ENCODE measurements at places on chromosomes 3 and 15.

DNA sequence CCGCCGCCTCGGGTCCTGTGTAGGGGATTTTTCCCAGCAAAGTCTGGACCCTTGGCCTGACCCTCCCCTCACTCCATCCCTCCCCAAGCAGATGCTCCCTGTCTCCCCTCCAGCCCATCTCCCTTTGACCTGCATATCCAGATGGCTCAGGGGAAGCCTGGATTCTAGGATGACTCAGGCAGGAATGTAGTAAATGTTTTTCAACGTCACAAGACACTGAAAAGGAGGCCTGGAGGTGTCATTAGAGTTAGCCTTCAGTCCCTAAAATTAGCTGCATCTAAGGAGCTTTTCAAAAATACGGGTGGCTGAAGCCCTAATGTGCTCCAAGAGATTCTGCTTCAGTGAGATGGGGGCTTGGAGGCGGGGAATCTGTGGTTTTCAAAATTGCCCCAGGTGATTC lies 7.2 kb downstream of the ACAN start:
- no peak for DNase-seq

GRCh38 chr3:42735615-42736014 lies 33.0 kb upstream of the HHATL start:
- no peak for DNase-seq

- DNase-seq: no peak
Measured at GRCh38 chr15:99542828-99543227, 23.0 kb upstream of the MEF2A start.

DNA sequence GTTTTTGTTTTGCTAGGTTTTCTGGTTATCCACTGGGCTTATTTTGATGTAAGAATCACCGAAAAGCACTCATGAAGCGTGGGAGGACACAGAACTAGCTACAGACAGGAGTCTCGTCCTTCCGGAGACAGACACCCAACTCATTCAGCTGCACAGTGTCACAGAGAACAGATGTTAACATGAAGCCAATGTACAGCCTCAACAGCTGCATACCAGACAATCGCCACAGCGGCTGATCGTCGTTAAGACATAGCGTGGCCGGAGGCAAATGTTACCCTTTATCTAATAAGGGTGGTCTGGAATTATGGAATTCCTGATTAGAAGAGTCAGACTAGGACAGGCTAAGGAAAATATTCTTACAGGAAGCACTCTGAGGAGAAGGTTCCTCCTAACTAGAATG lies 1.1 kb upstream of the PYGO1 start:
- no peak for DNase-seq

GRCh38 chr3:193742628-193743027 lies 149.6 kb downstream of the OPA1 start:
- DNase-seq: no peak

DNA sequence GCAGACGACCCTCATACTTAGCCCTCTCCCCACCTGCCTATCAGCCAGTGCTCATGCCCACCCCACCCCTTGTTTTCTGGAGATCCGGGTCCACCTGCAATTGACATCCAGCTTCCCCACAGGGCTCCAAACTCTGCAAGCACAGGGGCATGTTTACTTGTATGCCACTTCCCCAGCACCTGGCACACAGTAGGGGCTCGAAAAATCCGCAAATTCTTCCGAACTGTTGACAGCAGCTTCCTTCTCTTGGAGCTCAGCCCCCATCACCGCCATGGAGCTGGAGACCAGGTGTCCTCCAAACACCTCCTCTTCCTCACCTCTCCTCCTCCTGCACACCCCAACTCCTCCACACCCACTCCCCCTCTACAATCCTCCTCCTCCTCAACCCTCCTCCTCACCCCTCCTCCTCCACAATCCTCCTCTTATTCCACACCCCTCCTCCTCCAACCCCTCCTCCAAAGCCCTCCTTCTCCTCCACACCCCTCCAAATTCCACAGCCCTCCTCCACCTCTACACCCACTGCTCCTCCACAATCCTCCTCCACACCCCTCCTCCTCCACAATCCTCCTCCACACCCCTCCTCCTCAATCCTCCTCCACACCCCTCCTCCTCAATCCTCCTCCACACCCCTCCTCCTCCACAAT lies 70.4 kb upstream of the BLM start:
- no peak for DNase-seq

DNA sequence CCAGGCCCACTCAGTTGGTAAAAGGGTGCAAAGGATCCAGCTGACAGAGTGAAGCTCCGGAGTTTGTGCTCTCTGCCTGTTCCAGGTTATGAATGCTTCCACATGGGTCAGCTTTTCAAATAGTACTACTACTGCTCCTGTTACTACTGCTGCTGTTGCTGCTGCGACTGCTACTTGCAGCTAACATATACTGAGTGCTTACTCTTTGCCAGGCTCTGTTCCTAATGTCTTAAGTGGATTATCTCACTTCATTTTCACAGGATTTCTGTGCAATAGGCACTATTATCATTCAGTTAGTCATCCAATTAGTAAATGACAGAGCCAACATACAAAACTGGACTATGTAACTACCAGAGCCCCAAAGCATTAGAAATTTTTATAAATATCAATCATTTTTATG lies 106.5 kb downstream of the IQCH start:
- no peak for DNase-seq

DNA sequence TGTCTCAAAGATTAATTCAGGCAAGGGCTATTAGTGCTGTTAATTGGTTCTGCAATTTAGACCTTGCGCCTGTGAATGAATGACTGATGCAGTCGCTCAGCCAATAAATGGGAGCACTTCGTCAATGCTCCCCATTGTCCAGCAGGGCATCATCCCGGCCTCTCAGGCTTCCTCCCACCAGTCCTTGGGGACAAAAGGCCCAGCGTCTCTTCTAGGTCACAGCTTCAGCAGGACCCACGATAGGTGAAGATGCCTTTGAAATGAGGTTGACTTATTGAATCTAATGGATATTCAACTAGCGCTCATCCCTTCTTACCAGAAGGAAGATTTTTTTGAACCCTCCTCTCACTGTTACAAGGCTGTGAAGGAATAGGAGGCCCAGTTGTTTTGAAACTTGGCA lies 47.7 kb upstream of the CLDN18 start:
- DNase-seq: no peak
